ENCODE measurements at places on chromosomes 2 and 18.
A peak's percentile ranks its signal among the peaks of the same experiment; 100 is the strongest.

DNA sequence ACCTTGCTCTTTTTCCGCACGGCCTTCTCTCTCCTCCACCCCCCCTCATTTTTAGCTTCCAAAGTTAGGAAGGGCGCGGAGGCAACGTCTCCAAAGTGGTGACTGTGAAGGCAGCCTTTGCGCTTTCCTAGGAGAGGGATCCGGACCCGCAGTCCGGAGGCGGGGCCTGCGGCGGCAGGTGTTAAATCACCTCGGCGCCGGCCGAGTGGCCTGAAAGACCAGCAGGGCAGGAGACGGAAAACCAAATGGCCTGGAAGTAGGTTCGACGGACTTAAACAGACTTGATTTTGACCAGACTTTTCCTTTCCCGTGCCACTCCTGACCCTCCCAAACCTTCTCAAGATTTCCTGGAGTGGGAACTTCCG, 615 bp downstream of the GORASP2 start:
- peak; percentile 77 for DNase-seq

- no peak for DNase-seq
These were observed 46.8 kb upstream of the RTN4 start for GRCh38 chr2:55097082-55097460.

DNA sequence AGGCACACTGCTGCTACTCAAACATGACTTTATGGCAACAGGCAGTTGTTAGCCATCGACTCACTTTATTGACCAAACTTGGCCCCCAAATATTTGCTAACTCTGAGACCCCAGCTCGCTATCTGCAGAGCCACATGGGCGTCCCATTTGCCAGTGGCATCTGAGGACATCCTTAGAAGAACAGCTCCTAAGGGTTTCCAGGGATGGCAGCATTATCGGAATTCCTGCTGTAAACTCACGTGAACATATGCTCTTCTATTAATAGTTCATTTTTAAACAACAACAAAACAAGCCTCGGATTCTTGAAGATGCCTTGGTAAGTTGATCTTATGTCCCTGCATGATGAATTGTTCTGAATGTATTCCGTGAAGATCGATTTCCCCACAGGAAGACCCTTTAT, 181.0 kb downstream of the LDLRAD4 start:
- DNase-seq, result no peak

DNA sequence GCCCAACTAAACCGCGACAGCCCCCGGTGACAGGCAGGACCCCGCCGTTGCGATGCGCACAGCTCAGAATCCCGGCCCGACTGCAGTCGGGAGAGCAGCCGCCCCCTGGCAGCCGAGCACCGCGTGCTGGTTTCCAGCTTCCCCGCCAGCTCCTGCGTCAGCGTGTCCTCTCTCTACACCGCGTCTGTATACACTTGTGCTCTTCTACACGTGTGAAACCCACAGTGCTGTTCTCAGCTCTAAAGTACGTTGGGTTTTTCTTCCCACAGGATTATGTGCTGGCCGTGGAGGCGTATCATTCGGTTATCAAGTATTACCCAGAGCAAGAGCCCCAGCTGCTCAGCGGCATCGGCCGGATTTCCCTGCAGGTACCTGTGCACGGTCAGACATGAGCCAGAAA, 54.0 kb downstream of the ADI1 start:
- DNase-seq, result no peak

- no peak for DNase-seq
These were observed 201.7 kb upstream of the HNRNPA3 start for GRCh38 chr2:177010861-177011260.

DNA sequence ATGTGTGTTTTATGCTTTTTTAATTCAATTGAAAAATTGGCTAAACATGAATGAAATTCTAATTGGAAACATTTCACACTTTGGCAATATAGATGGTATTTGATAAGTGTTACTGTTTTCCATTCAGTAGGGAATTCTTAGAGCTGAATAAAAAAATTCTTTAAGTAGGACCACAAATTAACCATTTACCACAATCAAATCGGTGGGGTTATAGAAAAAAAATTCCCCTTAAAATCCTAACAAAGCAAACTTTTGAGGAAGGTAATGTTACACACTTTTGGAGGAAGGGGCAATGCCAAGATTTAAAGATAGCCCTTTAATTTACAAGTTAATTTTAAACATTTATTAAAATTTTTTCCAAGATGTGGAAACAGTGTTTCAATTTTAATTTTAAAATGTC, 279.0 kb upstream of the FIGN start:
- DNase-seq, result no peak

- no peak for DNase-seq
These were observed 246.6 kb downstream of the LRRTM1 start for GRCh38 chr2:80057956-80058355.

DNA sequence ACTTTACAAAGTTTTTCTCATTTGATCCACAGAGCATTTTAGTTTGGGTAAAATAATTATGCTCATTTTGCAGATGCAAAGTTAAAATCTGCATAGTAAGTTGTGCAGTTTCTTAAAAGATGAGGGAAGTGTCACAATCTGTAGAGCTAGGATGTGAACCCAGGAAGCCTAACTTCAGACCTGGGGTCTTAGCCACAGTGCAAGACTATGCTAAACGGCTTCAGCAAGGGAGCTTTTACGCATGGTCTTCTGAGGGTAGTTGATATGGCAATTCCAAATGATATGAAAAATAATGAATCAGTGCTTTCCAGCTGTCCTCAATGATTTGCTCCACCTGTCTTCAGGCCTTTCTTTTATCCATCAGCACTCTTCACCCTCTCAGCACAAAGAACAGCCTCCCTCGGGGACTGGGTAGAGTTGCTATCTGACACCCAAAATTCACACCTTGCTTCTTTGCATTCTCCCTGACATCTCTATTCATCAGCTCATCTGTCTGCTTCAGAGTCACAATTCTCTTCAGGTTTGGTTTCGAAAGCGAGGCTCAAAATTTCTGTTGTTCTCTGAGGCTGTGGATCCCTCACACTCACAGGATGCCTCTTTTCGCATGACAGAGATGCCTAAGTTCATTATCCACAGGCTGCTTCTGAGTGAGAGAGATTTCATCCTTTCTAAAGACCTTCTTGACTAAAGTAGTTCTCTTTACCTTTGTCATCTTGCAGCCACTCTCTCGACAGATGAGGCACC, 302.5 kb downstream of the NRXN1 start:
- no peak for DNase-seq

GRCh38 chr2:105734762-105735538, 9.8 kb upstream of the NCK2 start:
- no peak for DNase-seq

GRCh38 chr2:202161151-202161835, 77.1 kb downstream of the SUMO1 start:
- no peak for DNase-seq

GRCh38 chr2:127641846-127642507, 4.0 kb upstream of the GPR17 start:
- DNase-seq, result no peak

- DNase-seq, result no peak
These were observed 77.8 kb upstream of the STPG4 start for GRCh38 chr2:47232738-47233415.

GRCh38 chr2:30359644-30360167, 87.3 kb upstream of the LCLAT1 start:
- no peak for DNase-seq

DNA sequence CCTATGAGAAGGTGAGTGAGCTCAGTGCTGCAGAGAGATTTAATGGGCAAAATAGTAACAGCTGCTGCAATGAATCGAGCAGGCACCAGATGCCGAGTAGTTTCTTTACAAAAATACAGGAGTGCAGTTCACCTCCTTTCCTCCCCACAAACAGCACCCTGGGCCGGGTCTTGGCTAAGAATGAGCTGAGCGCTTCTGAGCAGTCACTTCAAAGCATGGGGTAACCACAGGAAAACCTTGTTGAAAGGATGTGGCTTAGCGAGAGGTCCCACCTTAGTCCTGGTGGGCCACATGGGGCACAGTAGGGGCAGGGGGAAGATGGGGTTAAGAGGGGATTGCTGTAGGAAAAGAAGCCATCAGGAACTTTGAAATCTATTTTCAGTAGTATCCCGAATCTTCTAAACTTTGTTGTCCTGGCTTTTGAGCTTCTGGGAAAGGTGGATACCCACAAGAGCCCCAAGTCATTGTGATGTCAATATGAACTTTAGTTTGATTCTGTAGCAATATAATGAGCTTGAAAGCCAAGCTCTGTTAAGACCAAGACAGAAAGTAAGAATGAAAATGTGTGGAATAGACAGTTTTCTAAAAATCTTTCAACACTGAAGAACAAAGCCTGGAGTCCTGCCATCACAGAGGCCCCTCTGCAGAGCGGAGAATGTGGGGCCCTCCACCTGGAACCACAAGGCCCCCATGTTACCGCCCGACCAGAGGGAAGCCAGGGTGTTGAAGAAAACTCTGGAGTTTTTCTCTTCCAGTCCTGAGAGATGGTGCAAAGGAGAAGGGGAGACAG, 101.0 kb upstream of the ZNF236 start:
- DNase-seq, result no peak

- peak; percentile 10 for DNase-seq
These were observed 57.0 kb downstream of the CCDC150 start for GRCh38 chr2:196696423-196697079.

- no peak for DNase-seq
These were observed 228.6 kb upstream of the CHST9 start for GRCh38 chr18:27413495-27414401.

DNA sequence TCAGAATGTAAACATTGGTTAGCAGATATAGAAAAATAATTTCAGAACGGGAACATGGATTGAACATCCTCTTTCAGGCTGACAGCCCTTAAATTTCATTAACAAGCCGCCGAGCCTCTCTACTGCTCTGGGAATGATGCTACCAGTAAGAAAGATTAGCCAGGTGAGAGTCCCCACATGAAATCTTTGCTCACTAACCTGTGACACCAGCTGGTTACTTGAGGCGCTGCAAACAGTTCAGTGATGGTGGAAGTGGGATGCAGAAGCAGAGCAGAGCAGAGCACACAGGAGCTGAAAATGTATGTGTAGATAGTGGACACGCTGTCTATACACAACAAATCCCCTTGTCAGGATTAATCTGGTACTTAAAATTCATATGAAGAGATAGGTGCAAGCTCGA, 721.1 kb downstream of the DPP10 start:
- DNase-seq, result peak; percentile 11

DNA sequence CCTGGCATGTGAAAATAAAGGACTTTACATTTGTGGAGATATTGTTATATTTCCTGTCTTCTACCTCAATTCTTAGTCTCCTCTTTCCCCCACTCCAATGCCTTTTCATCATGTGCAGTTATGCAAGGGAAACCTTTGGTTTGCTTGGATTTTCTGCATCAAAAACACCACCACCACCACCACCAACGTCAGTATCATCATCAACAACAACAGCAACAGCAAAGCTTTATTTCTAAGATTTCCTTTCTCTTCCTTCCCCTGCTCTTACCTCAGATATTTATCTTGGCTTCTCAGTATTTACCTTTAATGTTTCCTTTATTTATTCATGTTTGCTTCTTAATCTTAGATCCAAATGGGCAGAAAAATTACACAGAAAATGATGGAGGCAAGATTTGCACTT, 26.1 kb downstream of the CXCR4 start:
- DNase-seq, result no peak

DNA sequence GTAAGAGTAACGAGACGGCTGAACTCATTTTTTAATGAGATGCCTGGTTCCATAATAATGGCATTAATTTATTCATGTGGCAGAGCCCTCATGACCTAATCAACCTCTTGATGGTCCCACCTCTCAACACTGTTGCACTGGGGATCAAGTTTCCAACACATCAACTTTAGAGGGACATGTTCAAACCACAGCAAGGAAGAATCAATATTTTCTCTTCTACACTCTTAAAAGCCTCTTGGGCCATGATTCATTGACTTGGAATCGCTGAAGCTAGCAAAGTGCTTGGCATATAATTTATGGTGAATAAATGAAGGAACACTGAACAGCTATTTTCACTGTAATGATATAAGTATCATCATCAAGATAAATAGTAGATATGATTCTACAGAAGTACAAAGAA, 333.0 kb downstream of the TNS1 start:
- DNase-seq, result no peak

- peak; percentile 59 for DNase-seq
These were observed at the start of gene SERPINB5 for GRCh38 chr18:63476668-63477067. SERPINB5 (plus strand) TSS chr18:63476958; CDS start chr18:63484429, 7,471 bp downstream.

- no peak for DNase-seq
These were observed 41.6 kb downstream of the EEF1B2 start for GRCh38 chr2:206201075-206201848.

GRCh38 chr18:58756596-58757240, 85.5 kb downstream of the MALT1 start:
- DNase-seq, result no peak

DNA sequence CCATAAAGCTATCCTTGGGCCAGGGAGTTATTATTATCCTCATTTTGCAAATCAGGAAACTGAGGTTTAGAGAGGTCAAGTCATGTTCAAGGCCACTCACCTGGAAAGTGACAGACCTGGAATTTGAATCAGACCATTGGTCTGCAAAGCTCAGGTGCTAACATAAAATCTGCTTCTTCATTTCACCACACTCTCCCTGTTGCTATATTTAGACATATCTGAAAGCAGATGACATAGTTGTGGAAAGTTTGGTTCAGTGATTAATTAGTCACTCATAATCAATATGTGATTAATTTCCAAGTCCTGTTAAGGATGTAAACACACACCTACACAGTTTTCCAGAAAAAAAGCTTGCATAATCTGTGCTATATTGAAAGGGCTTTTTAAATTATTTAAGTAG, 57.4 kb downstream of the LINC00305 start:
- DNase-seq, result no peak

DNA sequence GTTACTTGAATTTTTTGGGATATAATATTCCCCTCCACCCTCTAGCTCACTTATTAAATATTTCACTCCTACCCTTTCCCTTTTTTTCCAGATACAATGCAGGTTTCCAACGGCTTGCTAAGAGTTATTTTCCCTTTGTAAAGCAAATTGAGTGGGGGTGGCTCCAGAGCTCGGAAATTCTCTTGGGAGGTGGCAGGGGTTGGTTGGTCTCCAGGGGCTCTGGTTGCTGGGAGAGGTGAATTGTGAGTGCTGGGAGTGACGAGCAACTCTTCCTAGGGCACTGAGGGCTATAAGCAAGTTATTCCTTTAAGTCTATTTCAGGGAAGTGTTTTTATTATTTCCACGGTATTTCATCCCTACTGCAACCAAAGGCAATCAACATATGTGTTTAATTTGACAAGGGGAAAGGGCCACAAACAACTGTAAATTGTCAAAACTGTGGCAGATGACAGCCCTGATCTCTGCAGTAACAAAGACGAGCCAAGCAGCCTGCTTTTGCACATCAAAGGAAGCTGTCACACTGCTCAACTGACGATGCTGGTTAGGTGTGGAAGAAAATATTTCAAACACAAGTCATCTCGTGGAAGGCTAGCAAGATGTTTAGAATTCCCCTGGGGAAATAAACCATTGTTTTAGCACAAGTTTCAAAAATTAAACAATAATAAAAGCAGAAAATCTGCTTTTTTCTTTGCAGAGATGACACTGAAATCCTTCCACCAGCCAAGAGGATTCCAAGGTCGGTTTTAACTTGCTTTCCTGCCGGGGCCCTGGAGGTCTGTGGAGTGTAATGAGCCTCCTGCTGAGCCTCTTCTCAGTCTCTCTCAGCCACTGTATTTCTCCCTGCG, 34.8 kb upstream of the ASXL2 start:
- peak; percentile 67 for DNase-seq

GRCh38 chr18:67265464-67266245, 250.9 kb downstream of the DSEL start:
- DNase-seq, result no peak

All from iPS-NIHi11 (cell line).